ENCODE measurements at places on chromosomes 16 and 17.

DNA sequence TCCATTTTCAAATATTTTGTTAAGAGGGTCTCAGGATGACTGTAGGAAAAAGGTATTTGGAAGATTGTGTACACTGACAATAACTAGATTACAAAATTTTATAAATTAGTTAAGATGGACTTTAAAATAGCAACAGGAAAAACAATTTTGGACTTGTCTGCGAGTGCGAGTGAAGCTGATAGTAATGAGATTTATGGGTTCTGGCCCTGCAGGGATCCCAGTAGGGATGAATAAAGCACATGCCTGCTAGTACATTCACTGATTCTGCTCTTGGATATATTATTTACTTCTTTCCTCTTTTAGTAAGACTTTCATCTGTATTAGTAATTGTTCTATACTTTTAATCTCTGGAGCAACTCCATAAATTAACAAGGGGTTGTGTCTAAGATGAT lies 28.2 kb downstream of the PRKCA start:
- DNase-seq: no peak

DNA sequence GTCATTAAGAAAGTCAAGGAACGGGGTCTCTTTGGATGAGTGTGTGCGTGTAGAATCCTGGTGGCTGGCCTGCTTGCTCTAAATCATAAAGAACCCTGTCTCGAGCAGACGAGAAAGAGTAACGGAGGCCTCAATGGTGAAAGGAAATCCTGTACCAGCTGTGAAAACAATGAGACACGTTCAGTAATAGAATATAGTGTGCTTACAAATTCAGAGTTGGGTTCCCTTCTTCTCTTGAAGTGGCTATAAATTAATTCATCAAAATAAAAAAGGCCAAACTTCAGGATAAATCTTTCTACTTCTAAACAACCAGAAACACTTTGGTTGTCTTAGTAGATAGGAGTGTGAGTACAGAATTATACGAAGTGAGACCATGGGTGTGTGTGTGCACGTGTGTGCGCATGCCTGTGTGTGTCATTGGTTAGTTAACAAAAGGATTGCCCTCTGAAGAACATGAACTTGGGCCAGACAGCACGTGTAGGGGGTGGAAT lies 48.5 kb downstream of the WWOX start:
- DNase-seq: no peak

DNA sequence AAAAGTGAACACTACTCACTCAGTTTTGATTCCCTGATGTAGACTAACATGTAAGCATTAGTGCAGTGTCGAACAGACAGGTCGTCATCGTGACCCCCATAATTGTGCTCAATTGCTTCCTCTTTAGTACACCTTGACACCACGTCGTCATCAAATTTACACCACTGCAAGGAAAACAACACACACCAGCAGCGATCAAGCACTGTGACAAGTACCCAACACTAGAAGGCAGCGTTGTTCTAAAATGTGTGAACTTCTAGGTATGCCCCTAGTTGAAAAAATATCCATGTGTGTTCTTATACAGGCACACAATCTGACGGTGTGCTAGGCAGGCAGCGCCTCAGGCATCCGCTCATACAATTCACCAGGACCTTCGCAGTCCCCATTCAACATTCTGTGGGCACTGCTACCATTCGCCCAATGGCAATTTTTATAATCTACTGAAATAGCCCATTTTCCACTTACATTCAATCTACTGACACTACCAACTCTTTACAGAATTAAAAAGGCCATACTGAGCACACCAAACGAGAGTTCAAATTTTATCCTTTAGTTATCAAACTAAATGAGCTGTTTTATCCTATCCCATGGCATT lies 23.1 kb downstream of the LITAFD start:
- DNase-seq: no peak

DNA sequence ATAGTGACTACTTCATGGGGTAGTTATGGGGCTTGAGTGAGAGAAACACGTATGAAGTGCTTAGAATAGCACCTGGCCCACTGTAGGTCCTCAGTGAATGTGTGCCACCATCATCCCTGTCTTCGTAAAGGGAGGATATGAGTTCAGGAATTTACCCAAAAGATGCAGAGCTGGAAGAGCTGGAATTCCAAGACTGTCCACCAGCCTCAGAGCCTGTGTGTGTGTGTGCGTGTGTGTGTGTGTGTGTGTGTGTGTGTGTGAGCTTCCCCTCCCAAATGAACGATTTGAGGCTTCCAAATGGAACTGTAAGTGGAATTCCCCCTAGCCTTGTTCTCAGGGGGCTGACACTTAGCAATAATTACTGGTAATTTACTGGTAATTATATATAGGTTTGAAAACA lies 27.3 kb downstream of the WFDC1 start:
- no peak for DNase-seq

- DNase-seq: no peak
Measured at GRCh38 chr16:15483857-15484256, 49.5 kb downstream of the BMERB1 start.

- no peak for DNase-seq
Measured at GRCh38 chr17:44448412-44448811, 54.8 kb downstream of the GPATCH8 start.

Data from epithelial cell of proximal tubule (primary cell).